A172 (cell line): ENCODE measurements at places on chromosomes 1 and 21. TPM values are rescaled to one million over a fixed set of nuclear protein-coding genes. Genes with fewer than 3 reads are reported as not detected.
A peak's percentile ranks its signal among the peaks of the same experiment; 100 is the strongest.

NBPF10 gene
- total RNA-seq: 0.62 and 2.0 TPM in 2 replicates

OR2M5 gene
- not detected in 2 replicates for total RNA-seq

GNB1 gene
- 39.2 and 44.0 TPM in 2 replicates for total RNA-seq

- DNase-seq: no peak
Observed at GRCh38 chr1:230853731-230854130, 14.6 kb downstream of the C1orf198 start.

DNA sequence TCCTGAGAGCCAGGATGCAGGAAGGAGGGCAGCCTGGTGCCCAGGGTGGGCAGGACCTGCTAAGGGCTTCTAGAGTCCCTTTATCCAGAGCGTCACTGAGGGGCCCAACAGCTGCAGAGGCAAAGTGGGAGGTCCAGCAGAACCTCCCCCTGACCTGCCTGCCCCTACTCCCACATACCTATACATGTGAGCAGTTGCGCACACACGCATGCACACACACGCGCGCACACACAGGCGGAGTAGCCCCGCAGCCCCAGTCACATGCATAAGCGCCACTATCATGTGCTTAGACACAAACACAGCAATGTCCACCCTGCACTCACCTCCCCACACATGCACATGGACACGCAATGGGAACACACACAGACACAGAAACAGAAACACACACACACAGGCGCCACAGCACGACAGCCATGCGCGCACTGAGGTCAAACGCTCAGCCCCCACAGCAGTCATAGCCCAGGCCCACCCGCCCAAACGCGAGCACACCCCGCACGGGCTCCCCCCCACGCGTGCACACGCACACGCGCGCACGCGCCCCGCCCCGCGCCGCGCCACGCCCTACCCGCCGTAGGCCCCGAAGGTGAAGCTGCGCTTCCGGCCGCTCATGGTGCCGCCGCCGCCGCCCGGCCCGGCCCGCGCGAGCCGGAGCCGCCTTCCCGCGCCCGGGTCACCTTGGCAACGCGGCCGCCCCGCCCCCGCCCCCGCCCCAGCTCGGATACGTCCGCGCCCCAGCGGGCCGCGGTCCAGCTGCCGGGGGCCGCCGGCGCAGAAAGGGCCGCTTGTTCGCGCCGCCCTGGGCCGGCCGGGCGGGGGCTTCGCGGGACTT, 17.7 kb downstream of the RAP1GAP start:
- DNase-seq: no peak

DNA sequence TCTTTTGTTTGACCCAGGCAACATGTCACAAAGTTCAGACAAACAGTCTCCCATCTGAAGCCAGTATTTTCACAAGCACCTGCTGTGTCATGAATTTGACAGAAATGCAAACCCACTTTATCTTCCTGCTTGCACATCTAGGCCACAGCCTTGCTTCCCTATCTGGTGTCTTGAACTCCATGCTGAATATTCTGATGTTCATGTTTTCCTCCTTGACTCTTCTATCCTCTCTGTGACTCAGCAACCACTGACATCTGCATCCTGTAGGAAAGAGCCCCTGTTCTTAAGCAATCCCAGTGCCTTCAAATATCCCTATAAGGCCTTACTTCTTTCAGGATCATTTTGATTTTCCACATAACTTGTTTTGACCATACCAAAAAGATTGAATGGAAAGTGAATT, 6.5 kb downstream of the CD55 start:
- DNase-seq: peak; percentile 31

- no peak for DNase-seq
Observed at GRCh38 chr1:18200918-18201317, 93.3 kb downstream of the IGSF21 start.

GRCh38 chr1:8166406-8166805, 140.3 kb upstream of the ERRFI1 start:
- DNase-seq: no peak
